ENCODE measurements at places on chromosomes 5 and 9.

DNA sequence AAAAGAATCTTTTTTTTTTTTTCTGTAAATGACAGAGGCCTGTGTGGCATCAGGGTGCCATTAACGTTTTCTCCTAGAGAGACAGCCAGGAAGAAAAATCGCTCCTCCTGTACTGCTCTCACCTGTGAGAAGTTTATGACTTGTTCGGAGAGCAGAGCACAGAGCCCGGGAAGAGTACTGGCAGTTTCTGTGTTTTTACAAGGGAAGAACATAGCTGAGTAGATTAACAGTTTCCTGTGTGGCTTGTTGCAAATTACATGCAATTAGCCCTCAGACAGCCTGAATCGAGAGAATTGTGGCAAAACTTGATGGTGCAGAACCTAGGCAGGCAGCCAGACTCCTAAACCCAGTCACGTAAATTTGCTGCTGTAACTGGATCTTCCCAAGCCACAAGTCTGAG is 32.1 kb downstream of the PRKACG start:
- DNase-seq = no peak

DNA sequence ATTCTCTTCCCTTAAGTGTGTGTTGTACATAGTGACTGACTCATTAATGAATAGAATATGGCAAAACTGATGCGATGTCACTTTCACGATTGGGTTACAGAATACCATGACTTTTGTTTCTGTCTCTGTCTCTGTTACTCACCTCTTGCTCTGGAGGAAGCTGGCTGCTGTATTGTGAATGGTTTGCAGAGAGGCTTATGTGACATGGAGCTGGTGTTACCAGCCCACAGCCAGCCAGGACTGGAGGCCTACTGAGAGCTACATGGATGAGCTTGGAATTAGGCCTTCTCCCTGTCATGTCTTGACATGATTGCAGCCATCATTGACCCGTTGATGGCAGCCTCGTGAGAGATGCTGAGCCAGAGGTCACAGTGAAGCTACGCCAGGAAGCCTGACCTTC is 161.9 kb downstream of the TAF11L14 start:
- no peak for DNase-seq

- no peak for DNase-seq
Measured at GRCh38 chr5:159304961-159305595, 25.2 kb downstream of the IL12B start.

DNA sequence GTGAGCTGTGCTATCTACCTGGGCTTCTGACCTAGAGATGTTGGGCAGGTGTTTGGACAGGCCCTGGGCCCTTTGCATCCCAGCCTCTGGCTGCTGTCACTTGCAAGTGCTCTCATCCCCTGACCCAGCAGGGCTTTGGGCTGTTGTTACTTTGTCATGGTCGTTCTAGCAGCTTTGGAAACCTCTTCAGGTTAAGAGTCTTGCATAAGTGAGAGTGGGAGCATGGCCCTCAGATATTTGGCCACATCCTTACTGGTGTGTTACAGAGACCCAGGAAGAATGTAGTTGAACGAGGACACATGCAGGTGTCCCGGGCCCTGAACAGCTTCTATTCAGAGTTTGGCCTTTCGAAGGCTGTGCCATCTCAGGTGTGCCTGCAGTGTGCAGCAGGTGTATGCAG is 4.5 kb downstream of the TENT4A start:
- DNase-seq = no peak

DNA sequence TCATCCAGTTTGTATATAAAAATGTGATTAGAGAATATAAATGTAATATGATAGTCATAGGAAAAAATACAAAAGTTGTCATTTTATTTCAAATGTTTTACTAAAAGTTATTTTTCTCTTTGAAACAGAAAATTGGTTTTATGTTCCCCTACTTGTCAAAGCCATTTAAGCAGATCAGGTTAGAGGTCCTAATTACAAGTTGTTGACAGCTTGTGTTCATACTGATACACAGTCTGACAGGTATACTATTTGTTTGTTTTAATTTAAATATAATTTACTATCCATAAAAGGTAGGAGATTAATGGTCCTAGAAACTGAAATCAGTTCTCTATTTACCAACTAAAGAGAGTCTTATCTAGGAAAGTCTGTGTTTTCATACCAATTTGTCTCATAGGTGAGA is 250.4 kb upstream of the TMEM161B start:
- no peak for DNase-seq

GRCh38 chr9:72210522-72210921 is 61.3 kb downstream of the GDA start:
- DNase-seq = no peak

DNA sequence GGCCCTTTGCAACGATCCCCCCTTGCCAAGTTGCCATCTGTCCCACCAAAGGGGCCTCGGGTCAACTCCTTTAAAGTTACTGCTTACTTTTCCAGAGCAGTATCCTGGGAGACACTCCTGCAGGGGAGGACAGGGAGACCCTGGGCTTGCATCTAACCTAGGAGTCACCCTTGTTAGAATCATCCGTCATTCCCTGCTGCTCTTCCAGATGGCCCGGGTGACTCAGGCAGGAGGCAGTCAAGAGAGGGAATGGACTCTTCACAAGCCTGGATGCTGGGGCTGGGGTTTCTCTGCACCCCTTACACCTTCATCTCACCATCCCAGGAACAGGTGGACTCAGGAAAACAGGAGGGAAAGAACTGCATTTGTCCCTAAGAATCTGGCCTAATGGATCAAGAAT is 175.6 kb downstream of the GABBR2 start:
- no peak for DNase-seq

GRCh38 chr9:108469654-108470053 is 386.1 kb downstream of the ACTL7B start:
- no peak for DNase-seq

GRCh38 chr5:26009742-26010141 is 1028.6 kb downstream of the CDH9 start:
- DNase-seq = no peak

DNA sequence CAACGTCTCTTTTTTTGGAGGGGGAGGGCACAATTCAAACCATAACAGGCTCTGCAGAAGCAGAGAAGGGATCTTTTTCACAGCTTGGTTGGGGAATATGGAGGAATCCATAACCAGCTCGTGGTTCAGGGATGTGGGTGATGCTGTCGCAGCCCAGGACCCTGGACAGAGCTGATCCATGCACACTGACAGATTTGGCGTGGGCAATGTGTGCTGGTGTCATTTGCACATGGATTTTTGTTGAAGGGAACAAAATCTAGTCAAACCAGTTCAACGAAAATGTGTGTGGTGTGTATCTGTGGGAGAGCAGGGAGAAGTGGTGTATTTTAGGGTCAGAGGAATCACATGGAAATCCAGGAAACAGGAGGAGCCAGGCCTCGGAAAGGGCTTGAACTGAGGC is 4.2 kb downstream of the DOCK2 start:
- DNase-seq = no peak

GRCh38 chr5:13480834-13481233 is 463.7 kb downstream of the DNAH5 start:
- no peak for DNase-seq

DNA sequence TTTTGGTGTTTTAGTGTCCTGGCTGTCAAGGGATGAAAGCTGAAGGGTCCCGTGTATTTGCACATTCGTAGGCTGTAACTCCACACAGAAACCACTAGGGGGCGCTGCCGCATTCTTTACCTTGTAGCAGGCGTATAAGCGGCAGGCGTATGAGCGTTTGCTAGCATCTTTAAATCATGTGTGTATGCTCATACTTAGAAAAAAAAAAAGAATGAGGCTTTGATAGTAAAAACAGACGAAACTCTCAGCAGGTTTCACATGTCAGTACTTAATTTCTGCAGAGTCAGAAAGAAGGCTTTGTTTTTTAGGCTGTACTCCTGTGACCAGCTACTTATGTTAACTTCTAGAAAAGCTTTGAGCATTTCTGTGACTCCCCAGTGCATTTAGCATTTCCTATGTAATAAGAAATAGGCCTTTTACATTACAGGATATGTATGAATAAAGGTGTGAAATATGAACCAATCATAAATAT is 218.8 kb upstream of the ADAMTSL1 start:
- peak; percentile 12 for DNase-seq

DNA sequence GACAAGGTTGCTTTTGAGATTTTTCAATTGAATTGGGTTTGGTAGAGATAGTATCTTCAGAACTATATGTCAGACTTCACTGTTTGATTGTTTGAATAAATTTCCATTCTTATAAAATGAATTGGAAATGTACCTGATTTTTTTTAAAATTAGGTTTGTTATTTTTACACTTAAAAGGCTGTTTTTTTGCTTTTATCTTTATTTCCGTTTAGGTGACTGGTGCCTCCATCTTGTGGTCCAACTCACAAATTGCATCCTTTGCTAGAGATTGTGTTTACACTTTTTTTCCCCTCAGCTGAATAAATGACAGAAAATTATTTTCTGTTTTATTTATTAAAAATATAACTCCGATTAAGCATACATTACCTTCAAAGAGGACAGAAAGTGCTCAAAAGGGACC is 15.6 kb downstream of the NDUFAF2 start:
- no peak for DNase-seq

GRCh38 chr5:137303509-137303908 is 195.6 kb downstream of the SPOCK1 start:
- DNase-seq = no peak

Data from stimulated activated CD4-positive, alpha-beta T cell treated with anti-CD3 and anti-CD28 coated beads, Interleukin-1b, Interleukin-23, amount 100 ng/mL, for 1 hour (primary cell).